CD4-positive, alpha-beta T cell treated with Interleukin-4 for 4 hours (primary cell): ENCODE measurements at places on chromosomes 2 and 18.

DNA sequence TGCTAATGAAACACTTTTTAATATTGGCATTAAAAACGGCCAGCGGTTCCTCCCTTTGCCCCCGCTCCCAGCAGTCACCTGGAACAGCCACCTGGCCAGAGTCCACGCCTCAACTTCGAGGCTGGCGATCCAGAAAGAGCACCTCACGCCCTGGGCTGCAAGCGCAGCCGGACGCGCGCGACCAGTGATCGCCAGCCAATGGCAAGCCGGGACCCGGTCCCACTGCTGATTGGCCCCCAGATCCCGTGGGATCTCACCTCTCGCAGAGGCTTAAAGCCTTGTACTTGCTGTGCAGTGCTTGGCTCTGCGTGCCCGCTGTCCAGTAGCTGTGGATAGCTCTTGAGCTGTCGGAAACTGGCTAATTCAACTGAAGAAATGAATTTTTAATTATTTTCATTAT lies 4.1 kb upstream of the RBM45 start:
- DNase-seq = no peak

DNA sequence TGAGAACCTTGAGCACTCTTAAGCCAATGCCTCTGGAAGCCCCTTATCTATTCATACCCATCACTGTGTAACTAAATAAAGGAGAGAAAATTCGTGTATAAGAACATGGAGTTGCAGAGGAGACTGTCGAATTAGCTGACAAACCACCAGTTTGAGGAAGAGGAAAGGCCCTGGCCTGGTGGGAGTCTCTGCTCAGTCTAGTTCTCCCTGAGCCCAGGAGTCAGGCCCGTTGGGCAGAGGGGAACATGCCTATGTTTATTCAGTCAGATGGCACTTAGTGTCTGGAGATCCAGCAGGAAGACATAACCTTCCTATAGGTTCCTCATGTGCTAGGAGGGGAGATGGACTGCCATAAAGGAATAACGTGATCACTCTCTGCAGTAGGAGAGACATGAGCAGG lies 60.3 kb downstream of the MGAT5 start:
- DNase-seq = no peak

GRCh38 chr18:32086881-32087280 lies 4.8 kb upstream of the RNF138 start:
- no peak for DNase-seq

DNA sequence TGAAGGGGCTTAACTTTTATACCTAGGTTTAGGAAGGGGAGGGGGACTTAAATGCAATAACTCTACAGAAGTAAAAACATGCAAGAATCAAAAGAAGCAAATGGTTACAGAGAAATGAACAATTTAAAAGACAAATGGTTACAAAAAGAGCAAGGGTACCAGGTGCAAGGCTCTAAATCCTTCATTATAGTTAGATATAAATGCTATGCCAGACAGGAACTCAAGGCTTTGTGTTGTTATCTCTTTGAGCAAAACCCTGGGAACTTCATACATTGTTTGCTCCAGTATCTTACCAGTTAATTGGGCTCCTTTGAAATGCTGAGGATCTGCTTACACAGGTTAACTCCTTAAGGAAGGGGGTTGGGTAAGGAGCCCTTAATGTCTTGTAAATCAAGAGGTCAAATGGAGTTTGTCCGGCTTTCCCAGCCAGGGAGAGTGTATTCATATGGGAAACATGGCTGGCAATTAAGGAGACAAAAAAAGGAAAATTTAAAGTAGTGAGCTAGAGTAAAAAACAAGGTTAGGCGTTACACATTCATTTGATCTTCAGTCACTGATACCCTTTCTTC lies 347.5 kb downstream of the CELF4 start:
- no peak for DNase-seq

DNA sequence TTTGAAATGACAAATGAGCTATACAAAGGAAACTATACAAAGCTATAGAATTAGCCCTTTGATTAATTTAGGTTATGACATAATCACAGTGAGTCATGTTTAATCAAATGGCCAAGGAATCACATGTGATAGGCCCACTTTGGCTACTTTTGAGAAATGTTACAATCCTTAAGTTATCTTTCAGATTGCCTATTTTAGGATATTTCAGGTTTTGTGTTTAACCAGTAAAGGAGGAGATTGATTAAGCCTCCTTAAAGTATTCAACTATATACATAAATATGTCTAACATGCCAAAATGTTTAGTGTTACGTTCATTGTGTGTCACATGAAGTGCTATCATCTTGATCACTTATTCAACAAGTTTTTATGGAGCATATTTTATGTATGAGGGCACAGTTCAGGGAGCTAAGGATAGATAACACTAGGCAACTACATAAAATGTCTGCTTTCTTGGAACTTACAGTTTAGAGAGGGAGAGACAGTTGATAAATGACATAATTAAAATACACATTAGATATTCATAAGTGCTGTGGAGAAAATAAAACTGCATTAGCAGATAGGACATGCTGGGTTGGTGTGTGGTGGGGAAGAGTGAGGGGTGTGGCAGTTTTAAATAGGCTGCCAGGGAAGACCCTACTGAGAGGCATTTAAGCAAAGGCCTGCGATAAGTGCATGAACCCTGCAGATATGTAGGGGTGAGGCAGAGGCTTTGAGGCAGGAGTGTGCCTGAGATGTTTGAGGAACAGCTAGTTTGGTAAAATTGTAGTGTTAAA lies 77.2 kb downstream of the LTBP1 start:
- DNase-seq = no peak

GRCh38 chr18:54672846-54673475 lies 81.9 kb downstream of the DYNAP start:
- no peak for DNase-seq

DNA sequence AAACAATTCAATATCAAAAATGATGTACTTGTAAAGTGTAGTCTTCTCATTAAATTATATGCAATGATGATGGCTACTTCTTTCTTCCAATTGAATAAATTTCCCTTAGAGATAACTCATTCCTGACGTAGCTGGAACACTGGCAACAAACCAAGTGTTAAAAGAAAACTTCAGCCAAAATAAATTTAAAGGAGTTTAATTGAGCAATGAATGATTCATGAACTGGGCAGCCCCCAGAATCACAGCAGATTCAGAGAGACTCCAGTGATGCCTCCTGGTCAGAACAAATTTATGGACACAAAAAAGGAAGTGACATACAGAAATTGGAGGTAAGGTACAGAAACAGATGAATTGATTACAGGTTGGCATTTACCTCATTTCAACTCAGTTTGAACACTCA lies 276.5 kb downstream of the DSC3 start:
- no peak for DNase-seq

GRCh38 chr18:78641689-78642231 lies 337.9 kb upstream of the SALL3 start:
- no peak for DNase-seq

- no peak for DNase-seq
Observed at GRCh38 chr2:113127646-113128570, 510 bp downstream of the IL1RN start.

DNA sequence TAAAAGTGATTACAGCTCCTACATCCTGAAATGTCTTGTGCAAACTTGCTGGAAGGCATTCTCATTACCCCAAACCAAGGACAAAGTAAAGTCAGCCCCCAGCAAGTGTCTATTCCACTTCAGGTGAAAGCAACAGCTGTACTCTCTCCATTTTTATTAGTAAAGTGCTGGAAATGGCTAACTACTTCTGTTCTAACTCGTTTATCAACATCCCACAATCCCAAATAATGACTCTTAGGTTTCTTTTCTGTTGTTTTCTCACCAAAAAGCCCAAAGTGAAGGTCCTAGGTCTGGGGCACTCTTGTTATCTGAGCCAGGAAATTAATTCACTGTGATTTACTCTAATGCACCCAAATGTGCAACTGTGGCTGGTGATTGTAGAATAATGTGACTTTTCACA lies 105.7 kb downstream of the LRRC30 start:
- no peak for DNase-seq

DNA sequence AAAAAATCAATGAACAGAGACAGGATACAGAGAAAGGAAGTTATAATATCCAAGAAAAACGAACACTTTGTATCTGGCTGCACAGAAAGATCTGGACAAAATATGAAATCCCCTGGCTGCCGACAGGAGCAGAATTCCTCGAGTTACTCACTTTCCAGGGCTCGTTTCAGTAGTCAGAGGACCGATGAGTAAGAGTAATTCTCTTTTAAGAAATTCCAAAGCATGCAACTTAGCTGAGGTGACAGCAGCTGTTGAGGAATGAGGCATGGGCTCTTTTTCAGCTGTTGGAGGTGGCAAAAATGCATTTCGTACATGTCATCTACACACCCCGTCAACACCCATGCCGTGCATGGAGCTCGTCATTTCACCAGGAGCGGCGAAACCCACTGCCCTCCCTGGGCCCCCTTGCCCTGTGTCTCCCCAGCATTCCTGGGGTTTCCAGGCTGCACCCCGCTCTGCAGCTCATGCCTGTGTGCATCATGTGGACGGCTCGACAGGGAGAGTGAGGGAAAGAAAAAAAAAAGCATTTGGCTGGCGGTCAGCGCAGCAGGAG lies 210.8 kb upstream of the SMIM21 start:
- DNase-seq = no peak

DNA sequence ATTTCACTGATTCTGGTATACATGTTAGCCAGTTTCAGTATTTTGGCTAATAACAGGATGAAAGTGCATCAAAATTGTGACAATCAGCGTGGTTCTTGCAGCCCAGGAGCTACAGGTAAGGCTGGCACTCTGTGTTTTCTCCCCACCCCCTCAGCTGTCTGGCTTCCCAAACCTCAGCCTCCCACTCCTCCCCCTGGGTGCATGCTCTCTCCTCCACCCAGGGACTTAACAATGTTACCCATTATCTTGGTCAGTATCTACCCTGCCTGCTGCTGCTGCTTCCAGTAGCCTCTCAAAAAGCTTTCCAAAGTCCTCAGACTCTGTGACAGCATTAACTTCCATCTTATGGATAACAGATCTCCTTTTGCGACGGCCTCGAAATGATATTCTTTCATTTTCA lies 41.0 kb downstream of the TRABD2A start:
- no peak for DNase-seq

DNA sequence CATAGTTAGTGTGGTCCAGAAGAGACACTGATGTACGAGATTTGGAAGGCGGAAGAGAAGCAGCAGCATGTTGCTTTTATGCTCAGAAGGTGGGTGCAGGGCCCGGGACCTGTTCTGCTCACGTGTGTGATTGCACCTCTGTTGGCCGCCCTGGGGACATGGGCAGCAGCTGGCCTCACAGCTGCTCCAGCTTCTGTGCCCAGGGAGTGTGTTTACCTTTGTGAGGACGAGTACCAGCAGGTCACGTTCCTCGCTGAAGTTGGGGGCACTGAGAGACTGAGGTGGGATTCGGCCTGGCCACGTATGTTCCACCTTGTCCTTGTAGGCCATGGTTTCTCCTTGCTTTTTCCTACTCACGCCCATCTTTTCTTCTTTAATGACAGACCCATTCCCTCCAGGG lies 86.3 kb downstream of the PMAIP1 start:
- no peak for DNase-seq

GRCh38 chr2:172013396-172013795 lies 13.6 kb downstream of the METAP1D start:
- DNase-seq = no peak

GRCh38 chr2:211665299-211665698 lies 873.3 kb downstream of the ERBB4 start:
- DNase-seq = no peak

DNA sequence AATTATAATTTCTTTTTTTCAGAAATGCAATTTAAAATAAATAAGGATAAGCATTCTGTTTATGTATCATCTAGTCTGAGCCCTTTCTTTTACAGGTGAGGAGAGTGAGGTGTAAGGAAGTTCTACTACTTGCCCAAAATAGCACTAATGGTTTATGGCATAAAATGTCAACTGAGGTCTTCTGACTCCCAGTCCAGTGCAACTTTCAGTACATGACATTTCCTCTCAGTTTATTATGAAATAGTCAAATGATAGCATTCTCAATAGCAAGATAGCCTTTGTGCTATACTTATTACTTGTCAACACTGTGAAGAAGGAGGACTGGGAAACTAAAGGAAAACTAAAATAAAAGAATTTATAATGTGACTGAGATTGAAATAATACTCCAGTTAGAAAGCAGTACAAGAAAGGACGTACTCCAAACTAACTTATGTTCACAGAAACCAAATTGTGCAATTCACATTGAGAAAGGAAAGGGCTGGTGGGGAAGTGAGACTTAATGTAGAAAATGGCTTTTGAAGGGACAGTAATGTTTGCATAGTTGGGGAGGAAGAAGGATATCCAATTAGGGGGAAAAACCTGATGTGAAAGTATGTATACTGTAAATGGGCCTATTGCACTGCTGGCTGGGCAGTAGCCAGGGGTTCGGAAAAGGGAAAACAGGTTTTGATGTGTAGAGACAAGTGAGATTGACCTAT lies 166.7 kb upstream of the ZEB2 start:
- peak; percentile 5 for DNase-seq

GRCh38 chr2:112665113-112665780 lies 19.5 kb downstream of the SLC20A1 start:
- DNase-seq = no peak

DNA sequence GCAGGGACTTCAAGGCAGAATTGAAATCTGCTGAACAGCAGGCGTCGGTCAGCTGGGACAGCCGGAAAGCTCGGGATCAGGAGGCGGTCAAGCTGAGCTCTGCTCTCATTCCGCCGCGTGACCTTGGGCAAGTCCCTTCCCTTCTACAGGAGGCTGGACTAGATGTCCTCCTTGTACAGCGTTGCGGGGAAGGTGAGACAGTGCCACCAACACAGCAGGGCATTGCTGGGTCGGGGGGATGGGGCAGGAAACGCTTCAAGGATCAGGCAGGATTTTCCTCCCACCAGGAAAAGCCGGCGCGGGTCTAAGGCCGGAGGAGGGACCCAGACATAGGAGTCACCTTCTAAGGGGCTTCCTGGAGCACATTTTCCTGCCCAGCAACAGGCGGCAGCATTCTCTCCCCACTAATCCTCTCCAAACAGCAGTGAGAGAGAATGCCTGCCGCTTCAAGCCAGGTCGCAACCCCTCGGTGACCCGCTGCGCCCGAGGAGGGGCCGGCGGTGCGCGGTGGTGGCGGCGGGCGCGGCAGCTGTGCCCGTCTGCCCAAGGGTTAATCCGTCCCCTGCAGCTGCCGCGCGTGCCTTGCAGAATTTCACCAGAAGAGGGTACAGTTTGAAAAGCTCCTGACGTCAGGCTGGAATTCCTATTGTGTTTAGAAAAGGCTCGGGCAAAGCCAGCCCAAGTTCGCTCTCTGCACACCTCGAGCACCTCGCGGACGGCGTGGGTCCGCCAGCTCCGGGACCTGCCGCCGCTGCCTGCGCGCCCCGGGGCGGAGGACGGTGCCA lies at the start of gene KCNF1:
Gene KCNF1, plus strand, starts transcription at position 644 of the 785 bp plus-strand sequence. CDS start 493 bp downstream, outside the sequence.
- DNase-seq = no peak
